Muscle of back (tissue), 13 donors: ENCODE measurements at places on chromosomes 1 and 21.

GRCh38 chr21:38716942-38717341, 88.8 kb upstream of the ETS2 start:
- DNase-seq: no peak

GRCh38 chr1:148328884-148329283, 154.2 kb downstream of the PPIAL4G start:
- DNase-seq: no peak

DNA sequence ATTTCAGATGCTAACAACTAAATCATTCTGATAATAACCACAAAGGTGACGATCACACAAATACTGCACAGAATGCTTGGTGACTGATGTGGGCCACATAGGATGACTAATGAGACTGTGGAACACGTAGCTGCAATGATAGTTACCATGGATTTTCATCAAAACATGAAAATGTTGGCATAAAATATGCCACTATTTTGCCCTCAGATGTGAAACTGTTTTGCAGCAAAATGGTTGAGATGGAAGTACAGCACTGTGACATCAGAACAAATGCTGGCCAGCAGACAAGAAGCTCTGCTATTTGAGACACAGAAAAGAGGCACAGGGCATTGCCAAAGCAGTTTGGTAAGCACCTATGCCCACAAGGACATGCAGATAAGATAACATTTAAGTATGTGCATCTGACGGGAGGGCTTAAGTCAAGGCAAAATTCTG, 83.8 kb downstream of the NIBAN1 start:
- no peak for DNase-seq

DNA sequence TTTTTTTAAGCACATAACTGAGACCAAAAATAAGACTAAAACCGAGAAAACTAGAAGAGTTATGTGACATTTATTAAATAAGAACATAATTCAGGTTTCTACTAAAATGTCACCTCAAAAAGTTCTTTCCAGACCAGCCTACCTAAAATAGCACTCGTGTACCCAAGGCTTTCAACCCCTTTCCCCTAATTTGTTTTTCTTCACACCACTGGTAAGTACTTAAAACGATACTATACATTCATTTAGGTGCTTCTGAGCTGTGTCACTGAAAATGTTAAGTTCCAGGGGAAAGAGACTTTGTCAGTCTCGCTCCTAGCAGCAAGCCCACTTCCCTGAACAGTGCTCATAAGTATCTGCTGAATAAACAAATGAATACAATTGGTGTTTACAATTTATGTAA, 6.8 kb downstream of the RRAGC start:
- no peak for DNase-seq

GRCh38 chr1:105101261-105101660, 1351.6 kb downstream of the AMY1C start:
- no peak for DNase-seq
